Activated CD8-positive, alpha-beta memory T cell treated with anti-CD3 and anti-CD28 coated beads for 1 hour (primary cell): ENCODE measurements at places on chromosomes 5 and 9.

- DNase-seq, result no peak
These were observed 5.5 kb upstream of the SPATA6L start for GRCh38 chr9:4671737-4672136.

GRCh38 chr5:63127054-63127453, 548.4 kb downstream of the LRRC70 start:
- DNase-seq, result no peak

DNA sequence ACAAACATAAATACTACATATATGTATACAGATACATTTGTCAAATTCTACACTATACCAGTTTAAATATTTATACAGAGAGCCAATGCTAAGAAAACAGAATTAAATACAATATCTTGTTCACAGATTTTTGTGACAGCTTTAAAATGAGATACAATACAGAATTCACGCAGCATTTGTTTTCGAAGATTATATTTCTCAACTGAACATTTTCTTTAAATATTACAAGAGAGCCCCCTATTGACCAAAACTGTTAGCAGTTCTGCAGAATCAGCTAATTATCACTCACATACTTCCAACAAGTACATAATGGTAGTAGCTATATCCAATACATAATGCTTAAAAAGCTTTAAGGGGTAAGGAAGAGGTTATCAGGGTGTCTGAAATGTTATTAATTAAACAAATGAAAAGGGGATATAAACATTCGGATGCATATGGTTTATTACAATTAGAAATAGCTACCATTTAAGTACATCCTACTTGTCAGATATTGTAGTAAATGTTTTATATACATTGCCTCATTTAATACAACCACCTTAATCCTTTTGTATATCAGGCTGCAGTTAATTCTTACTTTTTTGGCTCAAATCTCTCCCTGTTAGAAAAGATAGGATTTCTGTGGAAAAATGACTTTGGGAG, 31.7 kb downstream of the ZDHHC21 start:
- DNase-seq, result no peak

DNA sequence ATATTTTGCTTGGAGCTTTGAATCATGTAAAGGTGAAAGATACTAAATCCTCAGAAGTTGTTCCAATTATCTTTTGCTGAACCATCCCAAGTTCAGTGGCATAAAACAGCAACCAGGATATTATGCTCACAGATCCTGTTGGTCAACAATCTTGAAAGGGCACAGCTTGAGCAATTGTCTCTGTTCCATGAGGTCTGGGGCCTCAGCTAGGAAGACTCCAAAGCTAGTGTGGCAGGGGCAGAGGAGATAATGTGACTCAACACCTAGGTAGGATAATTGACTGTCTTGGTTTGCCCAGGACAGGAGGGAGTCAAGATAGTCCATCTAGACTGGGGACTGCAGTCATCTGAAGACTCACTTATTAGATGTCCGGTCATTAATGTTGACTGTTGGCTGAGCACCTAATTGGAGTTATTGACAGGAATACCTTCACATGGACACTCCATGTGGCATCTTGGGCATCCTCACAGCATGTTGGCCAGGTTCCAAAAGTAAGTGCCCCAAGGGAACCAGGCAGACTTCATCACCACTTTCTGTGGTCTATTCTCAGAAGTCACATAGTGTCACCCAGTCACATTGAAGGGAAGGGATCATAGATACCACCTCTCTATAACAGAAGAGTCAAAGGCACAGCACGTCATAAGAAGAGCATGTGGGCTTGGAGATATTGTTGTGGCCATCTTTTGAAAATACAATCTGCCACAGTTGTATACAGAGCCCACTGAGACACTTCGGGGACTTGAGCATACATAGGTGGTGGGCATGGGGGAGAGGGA, 88.4 kb upstream of the GPBP1 start:
- DNase-seq, result no peak

DNA sequence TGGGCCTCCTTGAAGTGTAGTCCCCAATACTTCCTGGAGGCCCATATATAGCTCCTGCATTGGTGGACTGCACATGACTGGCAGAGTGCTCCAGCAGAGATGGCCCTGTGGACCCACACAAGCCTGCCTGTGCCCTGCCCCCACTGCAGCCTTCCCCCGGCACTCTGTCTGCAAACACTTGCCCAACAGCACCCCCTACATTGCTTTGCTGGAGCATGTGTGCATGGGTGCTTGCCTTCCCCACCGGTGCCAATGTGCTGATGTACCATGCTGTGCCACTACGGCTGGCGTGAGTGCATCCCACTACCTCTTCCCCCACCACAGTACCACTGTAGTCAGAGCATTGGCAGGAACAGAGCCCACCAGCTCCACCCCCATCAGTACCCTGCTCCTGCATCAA, 563.6 kb upstream of the CTNND2 start:
- no peak for DNase-seq

DNA sequence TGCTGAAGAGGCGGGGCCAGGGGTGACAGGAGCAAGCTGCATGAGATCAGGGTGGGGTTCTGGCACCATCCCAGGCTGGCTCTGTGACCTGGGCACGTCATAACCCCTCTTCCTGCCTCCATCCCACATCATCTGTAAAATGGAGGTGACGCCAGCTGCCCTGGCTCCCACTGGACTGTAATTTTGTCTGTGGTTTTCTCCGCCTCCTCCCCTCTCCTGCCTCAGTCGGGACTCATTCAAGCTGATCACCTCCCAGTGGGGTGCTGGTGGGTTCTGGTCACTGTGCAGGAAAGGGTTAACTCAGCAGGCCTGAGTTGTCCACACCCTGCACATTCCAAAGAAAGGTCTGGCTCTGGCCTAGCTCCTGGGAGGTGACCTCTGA, 128.2 kb downstream of the RXRA start:
- no peak for DNase-seq

DNA sequence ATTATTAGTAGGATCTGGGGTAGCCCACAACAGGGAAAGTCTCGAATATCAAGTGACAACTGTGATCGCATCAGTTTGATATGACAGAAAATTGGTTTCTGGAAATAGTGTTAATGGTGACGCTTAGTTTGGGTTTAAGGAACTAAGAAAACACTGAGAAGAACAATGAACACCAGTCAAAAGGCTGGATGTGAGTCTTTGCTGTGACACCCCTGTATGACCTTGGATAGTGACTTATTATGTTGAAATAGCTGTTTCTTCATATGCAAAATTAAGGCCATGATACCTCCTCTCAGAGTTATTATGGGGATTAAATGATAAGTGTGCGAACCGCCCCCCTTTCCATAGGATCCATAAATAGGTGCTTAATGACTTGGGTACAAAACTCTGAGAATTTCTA, 926 bp downstream of the DNAJC25 start:
- DNase-seq, result no peak

GRCh38 chr5:102955488-102955887, 164.4 kb downstream of the GIN1 start:
- no peak for DNase-seq

DNA sequence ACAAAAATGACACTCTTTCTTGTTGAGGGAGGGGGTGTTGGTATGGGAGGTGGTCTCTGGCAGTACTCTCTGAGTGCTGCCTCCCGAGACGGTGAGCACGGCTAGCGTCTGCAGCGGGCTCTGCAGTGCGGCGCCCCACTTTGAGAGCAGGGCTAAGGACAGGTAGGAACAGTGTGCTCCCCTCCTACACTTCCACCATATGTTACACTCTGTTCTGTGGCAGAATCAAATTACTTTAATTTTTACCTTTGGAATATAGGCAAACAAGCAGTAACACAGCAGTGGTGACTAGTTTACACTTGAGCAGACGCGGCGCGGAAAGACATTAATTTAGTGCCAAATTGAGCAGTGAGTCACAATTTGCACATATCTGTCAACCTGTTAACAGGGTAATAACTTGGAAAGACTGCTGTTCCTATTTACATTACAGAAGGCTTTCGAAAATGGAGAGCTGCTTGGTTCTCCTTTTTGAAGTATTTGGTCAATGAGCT, 136.3 kb downstream of the MED27 start:
- DNase-seq, result no peak

- no peak for DNase-seq
These were observed 200.7 kb downstream of the TMEM232 start for GRCh38 chr5:110525762-110526161.
